ENCODE measurements at places on chromosomes 1 and 21.

- no peak for DNase-seq
Measured at GRCh38 chr1:107255469-107255868, 114.6 kb downstream of the NTNG1 start.

- DNase-seq = no peak
Measured at GRCh38 chr1:107162745-107163144, 21.9 kb downstream of the NTNG1 start.

- DNase-seq = no peak
Measured at GRCh38 chr1:188463919-188464318, 1635.2 kb downstream of the PLA2G4A start.

- peak; percentile 72 for DNase-seq
Measured at GRCh38 chr1:13828454-13829151, 128.6 kb downstream of the PRDM2 start.

GRCh38 chr21:31012133-31013089 is 25.9 kb downstream of the KRTAP19-8 start:
- no peak for DNase-seq

DNA sequence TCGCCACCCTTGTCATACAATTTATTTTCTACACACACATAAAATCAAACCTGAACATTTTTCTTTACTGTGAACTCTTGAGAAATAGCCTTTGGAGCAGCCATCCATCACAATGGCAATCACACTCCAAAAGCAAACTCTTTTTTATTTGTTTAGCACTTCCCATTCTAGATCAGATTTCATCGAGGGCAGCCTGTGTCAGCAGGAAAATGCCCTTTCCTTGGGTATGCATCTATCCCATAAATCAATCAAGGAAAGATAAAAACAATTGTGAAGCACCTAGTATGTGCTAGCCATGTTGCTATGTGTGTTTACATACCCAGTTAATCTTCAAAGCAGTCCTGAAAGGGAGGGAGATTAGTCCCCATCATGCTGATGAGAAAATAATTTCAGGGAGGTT is 484.1 kb upstream of the USP24 start:
- no peak for DNase-seq

GRCh38 chr1:231952154-231952553 is 325.6 kb downstream of the DISC1 start:
- DNase-seq = no peak

GRCh38 chr1:40808444-40808843 is 24.9 kb downstream of the KCNQ4 start:
- DNase-seq = no peak
